HEK293T (cell line): ENCODE measurements at places on chromosomes 5 and 9.

DNA sequence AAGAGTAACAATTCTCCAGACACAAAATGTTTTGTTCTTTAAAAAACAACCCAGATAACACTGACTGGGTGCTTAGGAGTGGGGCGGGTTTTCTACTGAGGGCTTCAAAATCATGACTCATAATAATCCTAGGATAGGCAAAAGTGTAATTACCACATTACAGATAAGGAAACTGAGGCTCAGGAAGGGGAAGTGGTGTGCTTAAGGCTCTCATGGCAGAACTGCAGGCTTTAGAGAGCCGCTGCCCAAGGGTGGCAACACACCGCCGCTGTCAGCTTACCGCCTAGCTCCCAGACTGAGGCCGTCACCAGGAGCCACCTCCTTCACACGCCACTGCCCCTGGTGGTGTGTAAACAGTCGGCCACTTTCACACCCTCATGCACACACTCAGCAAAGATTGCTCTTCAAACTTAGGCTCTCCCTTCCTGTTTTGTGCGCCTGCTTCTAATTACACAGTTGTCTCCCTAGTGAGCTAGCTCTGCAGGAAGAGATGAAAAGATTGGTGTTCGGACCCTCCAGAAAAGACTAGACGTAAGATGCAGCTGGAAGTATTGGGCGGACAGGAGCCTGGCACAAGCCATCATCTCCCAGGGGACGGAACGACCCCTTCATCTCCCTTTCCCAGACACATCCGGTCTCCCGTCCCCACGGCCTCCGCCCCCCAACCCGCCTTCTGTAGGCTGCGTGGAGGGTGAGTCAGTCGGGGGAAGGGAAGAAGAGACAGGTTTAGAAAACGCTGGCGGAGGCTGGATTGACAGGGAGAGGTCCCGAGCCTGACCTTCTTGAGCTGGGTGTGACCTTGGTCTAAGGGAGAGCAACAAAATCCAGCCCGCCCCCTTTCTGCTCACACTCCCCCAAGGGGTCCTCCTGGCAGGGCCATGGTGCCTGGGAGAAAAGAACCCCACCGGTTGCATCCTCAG is 162.7 kb downstream of the SYK start:
- no peak for DNase-seq

GRCh38 chr9:994005-994404 is 17.6 kb downstream of the DMRT3 start:
- no peak for DNase-seq

- no peak for DNase-seq
Measured at GRCh38 chr5:17143335-17143734, 74.1 kb upstream of the BASP1 start.

- no peak for DNase-seq
Measured at GRCh38 chr5:96151891-96152290, 190.2 kb upstream of the ELL2 start.

DNA sequence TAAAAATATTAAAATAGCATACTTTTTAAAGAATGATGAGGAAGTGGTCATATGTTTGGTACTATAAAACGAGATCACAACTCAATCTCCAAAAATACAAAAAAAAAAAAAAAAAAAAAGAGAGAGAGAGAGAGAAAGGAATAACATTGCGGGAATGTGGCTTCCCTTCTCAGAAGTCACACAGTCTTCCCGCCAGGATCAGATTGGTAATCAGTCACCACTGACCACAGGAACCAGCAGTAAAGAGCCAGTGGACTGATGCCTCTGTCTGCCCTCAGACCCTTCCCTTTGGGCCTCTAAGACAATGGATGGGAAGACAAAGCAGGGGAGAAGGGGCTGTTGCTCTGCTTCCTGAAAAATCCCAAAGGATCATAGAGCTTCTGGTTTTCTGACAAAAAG is 104.9 kb downstream of the KLHL3 start:
- DNase-seq = no peak
